Mesothelial cell of epicardium (in vitro differentiated cells): ENCODE measurements at places on chromosomes 6 and 20. TPM values are rescaled to one million over a fixed set of nuclear protein-coding genes. Genes with fewer than 3 reads are reported as not detected.
A peak's percentile ranks its signal among the peaks of the same experiment; 100 is the strongest.

- peaks cover 5% of the 10 kb centered on the region for H3K4me1 ChIP-seq
- no peak overlapping the region for H3K27ac ChIP-seq
These were observed 5.2 kb upstream of the NRSN2 start for GRCh38 chr20:341682-342081.

DNA sequence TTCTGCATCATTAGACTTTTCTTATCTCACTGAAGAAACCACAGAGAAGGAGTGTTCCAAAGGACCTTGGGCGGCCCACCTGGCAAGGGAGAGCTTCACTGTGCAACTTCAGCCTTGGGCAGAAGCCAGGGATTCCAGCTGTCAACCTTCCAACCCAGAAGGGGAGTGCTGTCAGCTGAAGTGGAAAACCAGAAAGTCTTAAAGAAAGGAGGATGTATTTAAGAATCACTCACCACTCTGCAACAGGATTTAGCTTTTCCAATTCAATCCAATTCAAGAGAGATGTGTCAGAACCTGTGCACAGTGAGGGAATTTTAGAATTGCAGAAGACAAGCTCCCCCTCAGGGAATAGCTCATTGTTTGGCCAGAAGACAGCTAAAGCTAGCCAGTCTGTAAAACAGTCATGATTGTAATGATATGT lies 553.7 kb downstream of the CD83 start:
- H3K36me3 ChIP-seq: no peaks in the 10 kb centered on the region
- H3K27ac ChIP-seq: no peak overlapping the region
- peak; percentile 58 for DNase-seq
- H3K4me3 ChIP-seq: no peak overlapping the region
- H3K4me1 ChIP-seq: peaks cover 10% of the 10 kb centered on the region

DNA sequence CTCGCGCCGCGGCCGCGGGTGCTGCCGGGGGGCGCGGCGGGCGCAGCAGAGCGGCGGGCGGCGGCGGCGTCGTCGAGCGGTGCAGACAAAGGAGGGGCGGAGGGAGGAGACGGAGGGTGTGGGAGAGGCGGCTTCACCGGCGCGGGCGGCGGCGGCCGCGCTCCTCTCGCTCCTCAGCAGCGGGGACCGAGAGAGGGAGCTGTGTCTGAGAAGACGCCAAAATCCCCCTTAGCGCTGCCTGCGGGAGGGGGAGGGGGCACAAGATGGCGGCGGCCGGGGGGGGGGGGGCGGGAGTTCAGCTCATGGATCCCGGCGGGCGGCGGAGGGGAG lies 296 bp downstream of the ADNP start:
- H3K27ac ChIP-seq: peak overlapping the region; percentile 95
- H3K4me1 ChIP-seq: peaks cover 43% of the 10 kb centered on the region
- peaks cover 2% of the 10 kb centered on the region for H3K36me3 ChIP-seq
- DNase-seq: no peak

- H3K27ac ChIP-seq: no peak overlapping the region
- peaks cover 9% of the 10 kb centered on the region for H3K36me3 ChIP-seq
- no peak for DNase-seq
- H3K4me3 ChIP-seq: no peak overlapping the region
These were observed 1513.4 kb upstream of the DEFB115 start for GRCh38 chr20:29744071-29744470.

Gene HFE
- 7.0 to 8.3 TPM (median 8.3 TPM) in 3 replicates for total RNA-seq

Gene NDUFAF5
- 38.9 to 40.7 TPM (median 40.4 TPM) in 3 replicates for total RNA-seq
